ENCODE measurements at places on chromosomes 7 and 10. TPM values are rescaled to one million over a fixed set of nuclear protein-coding genes. Genes with fewer than 3 reads are reported as not detected.

The OPALIN gene
- not detected for total RNA-seq

- peaks cover 12% of the 10 kb centered on the region for H3K4me1 ChIP-seq
- peaks cover 29% of the 10 kb centered on the region for H3K36me3 ChIP-seq
- H3K27ac ChIP-seq, result no peak overlapping the region
Observed at GRCh38 chr10:87960230-87960629, 96.8 kb downstream of the PTEN start.

GRCh38 chr7:135758531-135758932 lies 9.9 kb upstream of the FAM180A start:
- H3K27ac ChIP-seq, result peak overlapping the region; percentile 73
- no peaks in the 10 kb centered on the region for H3K27me3 ChIP-seq
- DNase-seq, result no peak
- peaks cover 3% of the 10 kb centered on the region for H3K4me1 ChIP-seq

The SLC16A12 gene
- total RNA-seq, result 16.1 TPM

DNA sequence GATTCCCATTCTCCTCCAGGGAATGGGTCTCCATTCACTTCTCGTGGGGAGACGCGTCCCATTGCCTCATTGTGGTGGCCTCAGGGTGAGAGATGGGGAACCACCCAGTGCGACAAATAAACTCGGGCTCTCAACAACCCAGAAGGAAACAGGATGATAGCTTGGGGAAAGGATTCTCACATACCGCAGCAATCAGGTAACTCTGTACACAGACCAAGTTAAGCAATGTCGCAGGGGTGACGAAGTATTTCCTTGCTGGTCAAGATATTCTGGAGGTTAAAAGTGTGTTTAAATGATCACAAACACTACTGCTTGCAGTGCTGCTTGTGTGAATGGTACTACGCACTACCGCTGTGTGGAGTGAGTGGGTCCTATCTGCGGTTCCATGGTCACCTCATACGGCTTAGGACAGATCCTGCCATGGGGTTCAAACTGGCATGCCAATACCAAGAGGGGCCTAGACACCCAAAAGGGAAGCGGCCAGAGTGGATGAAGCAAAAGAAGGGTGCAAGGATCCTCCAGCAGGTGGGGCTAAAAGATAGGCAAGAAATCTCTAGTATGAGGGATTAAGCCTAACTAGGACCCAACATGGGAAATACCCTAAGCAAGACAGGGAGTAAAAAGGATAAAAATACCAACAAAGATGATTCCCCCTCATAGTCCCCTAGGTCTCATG lies 143.8 kb upstream of the TMEM106B start:
- no peaks in the 10 kb centered on the region for H3K36me3 ChIP-seq
- peak; percentile 33 for DNase-seq
- H3K27me3 ChIP-seq, result no peaks in the 10 kb centered on the region
- H3K4me1 ChIP-seq, result no peaks in the 10 kb centered on the region
- H3K27ac ChIP-seq, result no peak overlapping the region
- no peak overlapping the region for H3K4me3 ChIP-seq

The GALNT11 gene
- 29.5 TPM for total RNA-seq

The PPA1 gene
- total RNA-seq, result 128 TPM

The MCU gene
- 66.2 TPM for total RNA-seq

The MYL10 gene
- total RNA-seq, result not detected

DNA sequence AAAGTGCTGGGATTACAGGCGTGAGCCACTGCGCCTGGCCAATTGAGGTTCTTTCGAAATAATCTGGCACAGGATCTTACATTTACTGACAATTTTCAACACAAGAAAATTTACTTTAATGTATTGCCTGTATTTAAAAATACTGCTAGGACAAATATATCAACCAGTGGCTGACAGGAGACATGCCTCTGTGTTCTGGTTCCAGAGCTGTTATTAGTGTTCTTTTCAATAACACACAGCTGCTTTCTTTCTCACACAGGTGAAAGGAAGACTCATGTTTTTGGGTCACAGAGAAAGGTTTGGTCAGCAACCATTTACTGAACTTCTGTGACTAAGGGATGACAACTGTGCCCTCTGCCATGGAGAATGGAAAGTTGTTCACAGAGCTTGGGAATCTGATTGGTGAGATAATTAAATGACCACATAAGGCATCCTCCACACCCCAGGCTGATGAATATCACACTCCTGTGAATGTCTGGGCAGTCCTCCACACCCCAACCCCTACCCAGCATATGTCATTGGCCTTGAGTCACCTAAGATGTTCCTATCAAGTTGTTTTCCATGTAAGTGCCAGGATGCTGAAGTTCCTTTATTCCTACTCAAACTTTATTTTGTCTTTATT lies 180.1 kb downstream of the RAPGEF5 start:
- H3K4me3 ChIP-seq, result no peak overlapping the region
- DNase-seq, result no peak

DNA sequence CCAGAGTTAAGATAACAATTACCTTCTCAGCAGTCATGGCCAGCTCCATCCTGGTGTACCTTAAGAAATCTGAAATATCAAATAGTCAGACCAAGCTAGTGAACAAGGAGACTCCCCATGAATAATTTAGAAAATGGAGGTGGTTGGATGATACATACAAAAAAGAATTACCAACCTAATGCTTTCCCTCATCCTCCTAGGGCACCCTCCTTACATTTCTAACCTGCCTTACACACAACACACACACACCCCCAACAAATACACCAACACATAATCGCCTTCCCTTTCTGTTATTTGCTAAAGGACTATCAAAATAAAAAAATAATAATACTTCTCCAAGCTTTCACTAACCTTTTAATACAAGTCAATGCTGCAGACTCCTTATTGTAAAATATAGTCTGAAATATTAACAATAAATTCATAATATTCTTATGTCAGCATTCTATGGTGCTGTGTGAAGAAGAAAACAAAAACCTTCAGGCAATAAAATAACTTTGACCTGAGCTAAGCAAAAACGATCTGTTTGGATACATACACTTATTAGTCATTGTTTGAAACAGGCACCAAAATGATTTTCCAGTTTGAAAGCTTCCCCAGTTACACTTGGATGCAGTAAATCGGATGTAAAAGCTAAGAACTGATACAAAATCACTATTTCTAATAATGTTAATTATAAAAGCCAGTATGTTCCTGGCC lies 3.4 kb downstream of the TWIST1 start:
- H3K27me3 ChIP-seq, result peaks cover 81% of the 10 kb centered on the region
- peaks cover 3% of the 10 kb centered on the region for H3K4me1 ChIP-seq
- no peak overlapping the region for H3K4me3 ChIP-seq

DNA sequence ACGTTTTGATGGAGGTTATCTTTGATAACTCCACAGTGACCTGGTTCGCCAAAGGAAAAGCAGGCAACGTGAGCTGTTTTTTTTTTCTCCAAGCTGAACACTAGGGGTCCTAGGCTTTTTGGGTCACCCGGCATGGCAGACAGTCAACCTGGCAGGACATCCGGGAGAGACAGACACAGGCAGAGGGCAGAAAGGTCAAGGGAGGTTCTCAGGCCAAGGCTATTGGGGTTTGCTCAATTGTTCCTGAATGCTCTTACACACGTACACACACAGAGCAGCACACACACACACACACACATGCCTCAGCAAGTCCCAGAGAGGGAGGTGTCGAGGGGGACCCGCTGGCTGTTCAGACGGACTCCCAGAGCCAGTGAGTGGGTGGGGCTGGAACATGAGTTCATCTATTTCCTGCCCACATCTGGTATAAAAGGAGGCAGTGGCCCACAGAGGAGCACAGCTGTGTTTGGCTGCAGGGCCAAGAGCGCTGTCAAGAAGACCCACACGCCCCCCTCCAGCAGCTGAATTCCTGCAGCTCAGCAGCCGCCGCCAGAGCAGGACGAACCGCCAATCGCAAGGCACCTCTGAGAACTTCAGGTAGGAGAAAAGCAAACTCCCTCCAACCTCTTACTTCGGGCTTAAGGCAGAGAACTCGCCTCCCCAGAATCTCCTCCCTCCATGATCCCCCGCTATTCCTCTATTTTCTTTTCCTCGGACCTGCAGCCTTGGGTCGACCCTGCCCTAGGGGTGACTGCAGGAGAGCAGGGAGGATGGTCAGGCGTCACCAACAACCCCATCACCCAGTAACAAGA lies at the start of gene SERPINE1:
Gene SERPINE1 (plus strand): TSS at position 454 of the 809 bp plus-strand sequence. CDS start 1,290 bp downstream, outside the sequence.
- peaks cover 37% of the 10 kb centered on the region for H3K27me3 ChIP-seq
- DNase-seq, result no peak
- no peak within 1 kb of the TSS for H3K27ac ChIP-seq
- H3K4me1 ChIP-seq, result peaks cover 25% of the 10 kb centered on the region
- no peak within 1 kb of the TSS for H3K4me3 ChIP-seq

DNA sequence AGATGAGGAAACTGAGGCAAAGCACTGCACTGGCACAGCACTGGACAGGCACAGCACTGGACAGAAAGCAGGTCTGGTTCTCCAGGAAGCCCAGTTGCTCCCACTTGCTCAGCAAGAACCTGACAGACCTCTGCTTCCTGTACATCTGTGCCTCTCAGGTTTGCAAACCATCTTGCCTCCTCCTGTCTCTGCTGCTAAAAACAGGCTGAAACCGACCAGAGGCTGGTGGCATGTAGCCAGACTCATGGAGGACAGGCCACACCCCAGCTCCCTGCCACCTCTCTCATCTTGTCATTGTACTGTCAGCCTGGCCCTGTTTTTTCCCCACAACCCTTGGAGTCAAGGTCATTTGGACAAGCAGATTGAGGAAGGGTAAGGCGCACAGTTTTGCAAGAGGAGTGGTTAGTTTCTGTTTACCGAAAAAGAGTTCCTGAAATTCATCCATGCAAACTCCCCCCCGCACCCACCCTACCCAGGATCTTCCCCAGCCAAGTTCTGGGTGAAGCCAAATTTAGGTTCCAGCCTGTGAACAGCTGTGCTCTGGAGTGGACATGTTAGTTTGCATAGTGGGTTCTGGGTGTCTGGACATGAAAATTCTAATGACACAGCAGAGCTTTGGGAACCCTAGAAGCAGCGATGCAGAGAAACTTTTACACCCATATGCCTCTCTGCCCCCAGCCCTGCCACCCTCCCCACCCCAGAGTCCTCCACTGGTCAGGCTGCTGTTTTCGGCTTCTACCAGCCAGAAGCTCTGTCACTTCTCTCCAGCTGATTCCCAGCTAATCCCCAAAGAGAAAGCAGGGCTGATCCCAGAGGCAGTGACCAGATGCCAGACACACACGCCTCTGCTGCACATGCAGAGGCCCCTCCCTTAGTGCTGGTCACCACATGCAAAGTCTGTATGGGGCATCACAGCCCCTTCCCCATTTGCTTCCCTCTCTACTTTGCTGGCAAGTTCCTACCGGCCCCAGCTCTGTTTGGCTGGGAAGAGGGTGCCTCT lies 8.5 kb upstream of the C10orf105 start:
- H3K4me3 ChIP-seq, result no peak overlapping the region
- DNase-seq, result no peak
- H3K36me3 ChIP-seq, result no peaks in the 10 kb centered on the region
- H3K27ac ChIP-seq, result no peak overlapping the region
- H3K27me3 ChIP-seq, result peaks cover 3% of the 10 kb centered on the region

GRCh38 chr10:110008518-110009339 lies 945 bp downstream of the ADD3 start:
- no peak overlapping the region for H3K4me3 ChIP-seq
- H3K36me3 ChIP-seq, result no peaks in the 10 kb centered on the region

DNA sequence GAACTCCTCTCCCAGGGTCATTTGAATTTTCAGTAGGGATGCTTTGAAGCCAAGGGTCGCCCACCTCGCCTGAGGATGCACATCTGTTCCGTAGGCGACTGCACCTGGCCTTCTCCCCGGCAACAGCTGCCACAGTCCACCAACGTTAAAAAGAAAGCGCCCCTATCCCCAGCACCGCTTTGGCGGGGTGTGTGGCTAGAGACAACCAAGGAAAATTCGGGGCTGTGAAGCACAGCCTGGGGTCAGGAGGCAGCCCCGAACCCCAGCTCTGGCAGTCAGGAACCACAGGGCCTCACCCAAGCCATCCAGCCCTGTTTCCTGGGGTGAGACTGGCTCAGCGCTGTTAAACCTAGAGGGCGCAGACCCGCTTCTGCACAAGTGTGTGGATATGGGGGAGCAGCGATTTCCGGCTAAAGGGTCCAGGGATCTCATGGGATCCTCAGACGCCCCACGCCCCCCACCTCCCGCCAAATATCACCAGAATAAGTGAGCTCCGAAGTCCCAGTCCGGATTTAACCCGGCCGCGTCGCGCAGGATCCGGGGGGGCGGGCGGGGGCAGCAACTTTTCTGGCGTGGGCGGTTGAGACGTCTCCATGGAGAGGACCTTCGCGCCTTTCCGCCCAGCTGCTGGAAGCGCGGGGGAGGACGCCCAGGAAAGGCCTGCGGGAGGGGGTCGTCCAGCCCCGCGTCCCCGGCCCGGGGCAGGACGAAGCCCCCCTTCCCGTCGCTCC lies 822 bp downstream of the ZC3HAV1L start:
- H3K4me3 ChIP-seq, result peak overlapping the region; percentile 77
- peaks cover 1% of the 10 kb centered on the region for H3K36me3 ChIP-seq
- H3K27me3 ChIP-seq, result no peaks in the 10 kb centered on the region
- H3K4me1 ChIP-seq, result peaks cover 5% of the 10 kb centered on the region

The LAMB1 gene
- 275 TPM for total RNA-seq

- DNase-seq, result no peak
- H3K36me3 ChIP-seq, result peaks cover 9% of the 10 kb centered on the region
- no peak overlapping the region for H3K27ac ChIP-seq
Observed at GRCh38 chr10:6470894-6471618, 109.0 kb downstream of the PRKCQ start.

DNA sequence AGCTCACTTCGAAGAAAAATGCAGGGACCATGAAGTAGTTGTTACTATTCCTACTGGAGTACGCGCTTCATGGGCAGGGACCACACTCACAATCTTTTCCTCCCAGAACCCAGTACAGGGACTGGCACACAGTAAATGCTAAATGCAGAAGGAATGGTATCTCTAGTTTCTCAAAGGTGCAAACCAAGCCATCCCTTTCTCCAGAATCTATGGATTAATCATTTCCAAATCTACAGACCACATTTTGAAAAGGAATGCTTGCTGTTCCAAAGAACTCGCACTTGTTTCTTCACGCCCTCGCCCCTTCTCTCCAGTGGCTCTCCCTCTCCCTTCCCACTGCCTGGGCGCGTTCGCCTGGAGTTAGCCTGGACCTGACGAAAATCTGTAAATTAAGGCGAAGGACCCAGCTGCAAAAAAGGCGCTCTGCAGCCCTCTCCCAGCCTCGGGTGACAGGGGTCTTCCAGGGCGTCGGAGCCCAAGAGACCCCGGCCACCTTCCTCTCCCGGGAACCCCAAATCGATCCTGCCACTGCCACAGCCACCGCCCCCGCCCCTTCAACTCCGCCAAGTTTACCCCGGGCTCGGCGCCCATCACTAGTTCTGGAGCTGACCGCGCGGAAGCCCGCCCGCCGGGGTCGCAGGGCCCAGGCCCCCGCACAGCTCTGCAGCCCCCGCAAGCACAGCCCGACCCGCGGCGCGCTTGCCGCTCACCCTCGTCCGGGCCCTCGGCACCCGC lies 527 bp downstream of the PDIA4 start:
- peak overlapping the region; percentile 98 for H3K27ac ChIP-seq
- peaks cover 4% of the 10 kb centered on the region for H3K36me3 ChIP-seq

GRCh38 chr7:123849855-123850254 lies 4.9 kb downstream of the HYAL4 start:
- no peak overlapping the region for H3K27ac ChIP-seq
- H3K27me3 ChIP-seq, result no peaks in the 10 kb centered on the region
- no peak for DNase-seq
- no peak overlapping the region for H3K4me3 ChIP-seq
- no peaks in the 10 kb centered on the region for H3K36me3 ChIP-seq

All from progenitor cell of endocrine pancreas (in vitro differentiated cells).